Lung (tissue), 17 donors: ENCODE measurements at places on chromosomes 6 and 20. TPM values are rescaled to one million over a fixed set of nuclear protein-coding genes. Genes with fewer than 3 reads are reported as not detected.

- DNase-seq: no peak
These were observed 136.7 kb downstream of the AIG1 start for GRCh38 chr6:143197377-143197776.

DNA sequence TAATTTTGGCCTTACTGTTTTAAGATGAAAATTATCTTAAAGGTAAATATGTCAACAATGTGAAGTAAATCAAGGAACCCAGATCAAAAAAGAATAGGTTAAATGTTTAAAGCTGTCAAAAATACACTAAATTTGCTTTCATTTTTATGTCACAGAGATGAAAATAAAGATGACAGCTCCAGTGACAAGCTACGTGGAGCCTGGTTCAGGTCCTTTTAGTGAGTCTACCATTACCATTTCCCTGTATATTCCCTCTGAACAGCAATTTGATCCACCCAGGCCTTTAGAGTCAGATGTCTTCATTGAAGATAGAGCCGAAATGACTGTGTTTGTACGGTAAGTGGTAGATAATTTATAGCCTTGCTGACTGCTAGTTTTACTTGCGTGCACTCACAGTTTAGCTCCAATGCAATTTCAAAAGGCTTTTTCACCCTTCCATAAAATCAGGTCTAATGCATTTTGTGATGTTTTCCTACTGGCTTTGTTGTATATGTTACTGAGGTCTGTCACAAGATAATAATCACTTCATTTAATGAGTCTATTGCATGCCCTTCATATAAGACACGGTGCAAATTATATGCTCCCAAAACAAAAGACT is 1.9 kb downstream of the HEBP2 start:
- DNase-seq: no peak

GRCh38 chr20:57398901-57399535 is 7.8 kb downstream of the RBM38 start:
- no peak for DNase-seq

DNA sequence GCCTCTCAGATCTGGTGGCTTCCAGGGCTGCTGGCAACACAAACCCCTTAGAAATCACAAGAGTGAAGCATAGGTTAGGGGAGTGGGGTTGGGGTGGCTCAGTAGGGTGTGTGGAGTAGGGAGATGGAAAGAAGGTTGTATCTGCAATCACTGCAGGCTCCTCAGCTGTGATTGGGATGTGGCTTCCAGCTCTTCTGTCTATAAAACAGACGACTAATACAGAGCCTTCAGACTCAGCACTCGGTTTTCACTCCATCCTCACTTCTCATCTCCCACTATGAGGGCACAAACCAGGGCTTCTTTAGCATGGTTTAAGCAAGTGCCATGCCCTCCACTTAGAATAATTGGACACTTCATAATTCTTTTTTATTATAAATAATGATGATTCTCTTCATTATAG is 46.4 kb upstream of the CAP2 start:
- no peak for DNase-seq

DNA sequence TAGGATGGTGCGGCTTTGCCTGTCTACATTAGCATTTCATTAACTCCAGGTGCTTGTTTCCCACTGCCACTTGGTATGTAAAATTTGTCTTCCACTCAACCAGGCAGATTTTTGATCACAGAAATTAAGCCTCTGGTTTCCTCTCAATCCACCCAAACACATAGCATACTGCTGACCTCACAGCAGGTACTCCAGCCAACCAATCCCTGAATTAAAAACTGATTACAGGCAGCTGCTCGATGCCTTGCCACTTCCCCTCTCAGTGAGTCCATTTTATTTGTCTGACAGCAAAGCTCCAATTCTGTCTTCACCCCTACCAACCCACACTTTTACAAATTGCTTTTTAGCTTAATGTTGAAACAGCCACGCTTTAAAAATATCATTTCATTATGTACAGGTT is 95.2 kb downstream of the PLCB1 start:
- no peak for DNase-seq

DNA sequence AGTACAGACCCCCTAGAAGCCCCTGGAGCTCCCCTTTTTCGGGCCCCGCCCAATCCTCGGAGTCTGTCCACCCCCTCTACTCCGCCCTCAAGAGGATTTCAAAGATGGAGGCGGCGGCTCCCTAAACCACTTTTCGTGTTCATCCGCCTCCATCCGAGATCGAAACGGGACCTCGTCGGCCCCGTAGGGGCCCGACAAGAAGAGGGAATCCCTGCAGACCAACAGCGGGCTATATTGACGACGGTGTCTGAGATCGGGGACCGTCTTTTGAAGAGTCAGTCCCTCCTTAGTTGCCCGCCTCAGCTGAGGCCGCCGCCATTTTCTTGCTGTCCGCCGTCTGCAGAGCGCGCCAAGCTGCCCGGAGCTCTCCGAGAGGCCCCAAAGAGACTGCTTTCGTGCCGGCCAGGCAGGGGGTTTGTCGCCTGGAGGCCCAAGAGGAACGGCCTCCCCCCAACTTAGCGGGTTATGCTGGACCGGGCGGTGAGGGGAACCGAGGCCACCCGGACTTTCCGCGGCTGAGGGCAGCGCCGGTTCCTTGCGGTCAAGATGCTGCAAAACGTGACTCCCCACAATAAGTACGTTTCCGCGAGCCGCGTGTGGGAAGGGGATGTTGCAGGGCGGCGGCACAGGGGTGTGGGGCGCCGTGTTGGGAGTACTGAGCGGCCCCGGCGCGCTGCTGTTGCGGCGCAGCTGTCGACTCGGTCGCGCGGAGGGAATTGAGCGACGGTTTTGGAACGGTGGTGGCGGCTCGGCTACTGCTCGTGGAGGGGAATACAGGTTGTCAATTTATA is 4.2 kb downstream of the BRD2 start:
- DNase-seq: no peak

- DNase-seq: no peak
These were observed 23.3 kb upstream of the CDKN1A start for GRCh38 chr6:36655085-36655724.

- no peak for DNase-seq
These were observed 133.1 kb downstream of the ALDH8A1 start for GRCh38 chr6:134816780-134817179.

DNA sequence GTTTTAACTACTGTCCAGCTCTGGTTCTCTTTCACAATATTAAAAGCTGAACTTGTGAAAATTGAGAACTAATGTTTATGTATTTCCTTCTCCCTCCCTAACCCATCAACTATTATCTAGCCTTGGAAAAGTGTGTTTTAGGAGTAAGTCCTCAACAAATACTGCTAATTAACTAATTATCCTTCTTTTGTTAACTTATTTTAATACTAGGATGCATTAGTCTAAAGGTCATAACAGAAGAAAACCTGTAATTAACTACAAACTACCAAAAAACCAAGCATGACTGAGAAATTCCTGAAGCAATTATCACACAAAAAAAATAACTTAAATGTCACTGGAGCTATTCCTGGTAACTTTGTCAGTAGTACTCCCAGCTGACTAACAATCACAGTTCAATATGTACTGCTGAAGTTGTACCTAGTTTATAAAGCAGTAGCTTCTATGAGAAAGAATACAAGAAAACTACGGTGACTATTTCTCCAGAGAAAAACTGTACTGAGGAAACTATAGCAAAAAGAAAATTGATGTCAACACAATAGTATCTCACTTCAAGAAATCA is 301.9 kb downstream of the LAMA2 start:
- no peak for DNase-seq

GRCh38 chr6:48281217-48281616 is 170.2 kb upstream of the PTCHD4 start:
- DNase-seq: no peak

DNA sequence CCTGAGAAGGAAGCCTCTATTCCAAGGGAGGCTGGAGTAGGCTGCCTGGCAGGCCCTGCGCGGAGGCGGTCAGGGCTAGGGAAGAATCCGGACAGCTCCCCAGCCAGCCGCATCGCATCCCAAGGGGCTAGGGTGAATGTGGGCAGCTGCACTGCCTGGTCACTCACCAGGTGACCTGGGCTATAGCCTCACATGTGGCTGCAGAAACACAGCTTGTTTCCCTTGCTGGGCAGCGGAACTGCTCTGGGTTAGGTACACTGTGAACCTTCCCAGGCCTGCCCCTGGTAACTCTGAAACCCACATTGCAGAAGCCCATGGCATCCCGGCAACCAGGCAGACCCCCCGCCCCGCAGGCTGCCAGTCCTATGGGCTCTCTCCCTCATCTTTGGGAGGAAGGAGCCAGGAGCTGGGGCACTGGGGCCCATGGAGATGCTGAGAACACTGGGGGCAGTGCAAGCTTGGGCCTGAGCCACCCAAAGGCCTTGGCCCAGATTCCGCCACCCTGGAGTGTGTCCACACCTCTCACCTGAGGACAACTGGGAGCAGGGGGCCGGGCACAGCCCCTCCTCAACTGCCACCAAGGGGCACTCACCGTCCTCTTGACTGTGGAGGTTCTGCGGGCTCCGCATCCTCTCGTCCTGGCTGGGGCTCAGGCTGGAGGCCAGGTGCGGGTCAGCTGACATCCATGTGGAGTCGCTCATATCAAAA is 111.0 kb downstream of the NOL4L start:
- no peak for DNase-seq

GRCh38 chr6:53629862-53630532 is 35.6 kb downstream of the KLHL31 start:
- no peak for DNase-seq

- DNase-seq: no peak
These were observed 66.7 kb upstream of the SLC22A16 start for GRCh38 chr6:110543106-110543505.

- peak; percentile 82 for DNase-seq
These were observed at the start of gene SIM1 for GRCh38 chr6:100464903-100465700. SIM1 (minus strand) TSS chr6:100464921; CDS start chr6:100463468, 1,453 bp downstream.

DNA sequence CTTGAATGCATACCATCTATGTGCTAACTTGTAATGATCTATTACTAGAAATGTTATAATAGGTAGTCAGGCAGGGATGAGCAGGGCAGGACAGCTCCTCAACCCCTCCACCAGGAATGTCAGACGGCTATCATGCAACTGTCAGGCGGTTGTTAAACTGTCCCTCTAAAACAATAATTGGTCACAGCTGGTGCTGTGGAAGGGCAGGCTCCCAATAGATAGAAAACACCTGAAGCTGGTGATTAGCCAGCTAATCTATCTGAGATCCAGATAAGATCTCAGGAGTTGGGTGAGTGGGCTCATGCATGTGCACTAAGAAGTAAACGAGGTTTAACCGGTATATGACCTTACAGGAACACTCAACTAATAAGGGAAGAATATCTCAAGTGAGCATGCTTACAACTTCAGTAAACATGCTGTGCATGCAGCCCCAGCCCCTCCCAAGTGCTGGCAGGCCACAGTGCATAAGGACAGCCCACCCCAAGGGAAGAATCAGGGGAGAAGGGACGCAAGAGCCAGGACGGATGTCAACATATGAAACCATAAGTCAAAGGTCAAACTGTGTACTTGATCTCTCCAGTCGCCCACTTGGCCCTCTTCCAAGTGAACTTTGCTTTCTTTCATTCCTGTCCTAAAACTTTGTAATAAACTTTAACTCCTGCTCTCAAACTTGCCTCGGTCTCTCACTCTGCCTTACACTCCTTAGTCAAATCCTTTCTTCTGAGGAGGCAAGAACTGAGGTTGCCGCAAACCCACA is 566.2 kb upstream of the NRSN1 start:
- DNase-seq: peak; percentile 53

DNA sequence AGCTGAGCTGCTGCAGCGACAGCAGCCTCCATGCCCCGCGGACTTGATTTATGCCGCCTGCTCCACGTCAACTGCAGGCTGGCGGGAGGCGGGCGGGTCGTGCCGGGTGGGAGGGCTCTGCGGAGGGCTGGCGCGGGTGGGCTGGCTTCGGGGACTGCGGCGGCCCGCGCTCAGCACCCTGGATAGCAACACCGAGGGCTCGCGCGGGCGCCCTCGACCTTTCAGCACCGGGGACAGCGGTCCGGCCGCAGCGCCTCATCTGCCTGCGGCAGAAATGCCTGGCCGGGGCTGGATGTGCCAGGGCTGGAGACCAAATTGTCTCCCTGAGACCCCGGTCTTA is 792 bp downstream of the SNAP25 start:
- peak; percentile 93 for DNase-seq

GRCh38 chr6:46220352-46221221 is 49.8 kb upstream of the ENPP5 start:
- no peak for DNase-seq

GRCh38 chr6:97040355-97040860 is 115.9 kb downstream of the KLHL32 start:
- peak; percentile 29 for DNase-seq

- no peak for DNase-seq
These were observed 37.8 kb downstream of the PTPRT start for GRCh38 chr20:43151901-43152300.

- no peak for DNase-seq
These were observed 579.0 kb upstream of the BTBD3 start for GRCh38 chr20:11338496-11339306.

DNA sequence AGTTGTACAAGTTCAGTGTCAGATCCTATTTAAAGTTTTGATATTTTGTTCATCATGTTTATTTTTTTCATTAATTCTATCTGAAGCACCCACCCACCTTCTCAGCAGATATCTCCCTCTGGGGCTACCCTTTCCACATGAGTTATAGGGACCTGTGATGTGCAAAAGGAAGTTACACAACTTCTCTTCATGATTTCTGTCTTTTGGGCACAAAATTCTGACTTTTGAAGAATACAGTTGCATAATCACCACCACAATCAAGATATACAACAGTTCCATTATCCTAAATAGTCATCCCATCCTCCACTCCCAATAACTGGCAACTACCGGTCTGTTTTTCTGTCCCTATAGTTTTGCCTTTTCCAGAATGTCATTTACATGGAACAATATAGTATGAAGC is 13.8 kb upstream of the FUCA2 start:
- no peak for DNase-seq

DNA sequence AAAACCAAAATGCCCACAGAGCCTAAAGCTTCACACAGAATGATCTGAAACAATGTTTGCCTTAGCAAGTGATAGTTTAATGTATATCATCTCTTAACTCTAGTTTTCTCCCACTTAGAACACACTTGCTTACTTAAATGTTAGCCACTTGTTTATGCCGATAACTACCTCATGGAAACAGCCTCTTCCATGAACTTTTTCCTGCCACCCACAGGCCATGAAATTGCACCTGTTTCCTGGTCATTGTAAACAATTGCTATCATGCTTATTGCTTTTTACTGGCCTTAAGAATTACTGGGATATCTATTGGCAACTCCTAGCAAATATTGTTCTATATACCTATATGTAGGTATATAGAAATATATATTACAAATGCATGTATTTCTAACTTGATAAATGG is 231.1 kb downstream of the HDGFL1 start:
- peak; percentile 14 for DNase-seq

CST2 gene
- polyA plus RNA-seq: 0.31 TPM

MICB gene
- 3.8 TPM for polyA plus RNA-seq

CCR6 gene
- 0.39 TPM for polyA plus RNA-seq

DDX43 gene
- 1.0 TPM for polyA plus RNA-seq

TSBP1 gene
- not detected for polyA plus RNA-seq

CST3 gene
- polyA plus RNA-seq: 557 TPM

AFDN gene
- 49.8 TPM for polyA plus RNA-seq

OR2J3 gene
- polyA plus RNA-seq: not detected

RREB1 gene
- polyA plus RNA-seq: 8.9 TPM
